Suppressor macrophage treated with lipopolysaccharide for 1 hour (primary cell): ENCODE measurements at places on chromosomes 12 and 14.

GRCh38 chr12:88253371-88253978, 111.4 kb downstream of the TMTC3 start:
- no peak for DNase-seq

- no peak for DNase-seq
These were observed 482.8 kb upstream of the TBX3 start for GRCh38 chr12:115166698-115167315.

DNA sequence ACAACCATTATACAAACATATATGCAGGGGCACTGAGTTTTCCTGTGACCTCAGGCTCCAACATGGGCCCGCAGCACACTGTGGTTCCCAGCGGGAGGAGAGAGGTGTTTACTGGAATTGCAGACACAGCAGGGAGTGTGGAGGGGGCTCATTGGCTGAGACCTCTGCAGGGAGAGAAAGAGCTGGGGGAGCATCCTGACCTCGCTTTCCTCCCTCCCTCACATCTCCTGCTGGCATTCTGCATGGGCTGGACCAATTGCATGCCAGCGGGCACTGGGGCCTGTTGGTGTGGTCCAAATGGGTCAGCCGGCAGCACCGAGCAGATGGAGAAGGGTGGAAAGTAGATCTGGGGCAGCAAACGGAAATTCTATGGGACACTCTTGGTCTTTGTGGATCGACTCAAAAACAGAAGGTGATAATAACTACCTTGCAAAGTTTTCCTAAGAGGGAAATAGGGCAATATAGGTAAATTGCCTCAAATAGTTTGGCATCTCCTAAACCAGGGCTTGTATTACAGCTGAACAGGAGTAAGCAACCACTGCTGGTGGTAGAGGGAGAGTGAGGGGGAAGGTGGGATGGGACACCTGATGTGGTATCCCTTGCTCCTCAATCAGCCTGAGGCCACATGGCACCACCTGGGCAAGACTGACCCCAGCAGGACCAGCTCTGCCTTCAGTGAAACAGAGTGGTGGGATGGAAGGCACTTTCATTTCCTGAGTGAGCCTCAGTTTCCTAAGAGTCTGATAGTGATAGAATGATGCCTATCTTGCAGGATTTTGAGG, 86.9 kb downstream of the NTF3 start:
- no peak for DNase-seq

- DNase-seq: no peak
These were observed 222.1 kb downstream of the AACS start for GRCh38 chr12:125287155-125287847.

DNA sequence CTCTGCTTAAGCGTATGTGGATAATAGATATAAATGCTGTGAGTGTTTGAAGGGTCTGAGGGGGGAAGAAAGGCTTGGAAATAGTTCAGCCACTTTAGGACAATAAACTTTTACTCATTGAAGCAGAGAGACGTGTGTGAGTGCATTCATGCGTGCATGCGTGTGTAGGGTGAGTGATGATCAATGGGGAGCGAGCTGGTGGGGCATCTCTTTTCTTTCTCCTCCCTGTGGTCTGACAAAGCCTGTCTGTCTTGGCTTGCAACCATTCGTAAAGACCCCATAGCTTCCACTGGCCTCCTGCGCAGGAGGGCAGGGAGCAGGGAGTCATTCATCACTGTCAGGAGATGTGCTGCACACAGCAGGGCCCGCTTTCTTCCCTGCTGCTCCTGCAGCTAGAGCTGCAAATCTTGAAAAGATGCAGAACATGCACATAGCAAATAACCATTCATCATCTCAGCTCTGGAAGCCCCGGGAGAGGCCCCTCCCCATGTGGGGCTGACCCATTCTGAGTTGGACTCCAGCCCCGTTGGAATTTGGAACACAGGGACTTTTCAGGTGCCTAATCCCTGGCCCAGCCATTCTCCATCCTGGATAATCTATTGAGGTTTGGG, 223.2 kb downstream of the PPM1H start:
- DNase-seq: no peak
